ENCODE measurements at places on chromosomes 3 and 15.

DNA sequence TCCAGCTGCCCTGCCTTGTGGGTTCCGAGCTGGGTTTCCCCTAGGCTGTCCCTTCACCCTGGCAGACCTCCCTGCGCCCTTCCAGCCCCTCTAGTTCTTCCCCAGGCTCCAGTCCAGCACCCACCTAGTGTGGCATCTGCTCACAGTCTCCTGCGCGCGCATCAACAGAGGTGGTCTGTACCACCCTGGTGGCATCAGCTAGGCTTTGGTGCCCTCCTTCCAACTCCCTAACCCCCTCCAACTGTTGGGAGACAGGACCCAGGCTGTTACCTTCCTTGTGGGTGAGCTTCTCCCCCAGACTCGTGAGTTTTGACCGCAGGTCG is 8.0 kb downstream of the CALML4 start:
- DNase-seq: no peak

- DNase-seq: no peak
These were observed 270.5 kb downstream of the MBNL1 start for GRCh38 chr3:152539191-152539764.

- DNase-seq: no peak
These were observed 10.2 kb downstream of the ALDH1L1 start for GRCh38 chr3:126170073-126170777.

GRCh38 chr3:187725653-187726370 is 19.5 kb downstream of the BCL6 start:
- DNase-seq: no peak

GRCh38 chr3:155248531-155249187 is 44.8 kb downstream of the STRIT1 start:
- DNase-seq: no peak

DNA sequence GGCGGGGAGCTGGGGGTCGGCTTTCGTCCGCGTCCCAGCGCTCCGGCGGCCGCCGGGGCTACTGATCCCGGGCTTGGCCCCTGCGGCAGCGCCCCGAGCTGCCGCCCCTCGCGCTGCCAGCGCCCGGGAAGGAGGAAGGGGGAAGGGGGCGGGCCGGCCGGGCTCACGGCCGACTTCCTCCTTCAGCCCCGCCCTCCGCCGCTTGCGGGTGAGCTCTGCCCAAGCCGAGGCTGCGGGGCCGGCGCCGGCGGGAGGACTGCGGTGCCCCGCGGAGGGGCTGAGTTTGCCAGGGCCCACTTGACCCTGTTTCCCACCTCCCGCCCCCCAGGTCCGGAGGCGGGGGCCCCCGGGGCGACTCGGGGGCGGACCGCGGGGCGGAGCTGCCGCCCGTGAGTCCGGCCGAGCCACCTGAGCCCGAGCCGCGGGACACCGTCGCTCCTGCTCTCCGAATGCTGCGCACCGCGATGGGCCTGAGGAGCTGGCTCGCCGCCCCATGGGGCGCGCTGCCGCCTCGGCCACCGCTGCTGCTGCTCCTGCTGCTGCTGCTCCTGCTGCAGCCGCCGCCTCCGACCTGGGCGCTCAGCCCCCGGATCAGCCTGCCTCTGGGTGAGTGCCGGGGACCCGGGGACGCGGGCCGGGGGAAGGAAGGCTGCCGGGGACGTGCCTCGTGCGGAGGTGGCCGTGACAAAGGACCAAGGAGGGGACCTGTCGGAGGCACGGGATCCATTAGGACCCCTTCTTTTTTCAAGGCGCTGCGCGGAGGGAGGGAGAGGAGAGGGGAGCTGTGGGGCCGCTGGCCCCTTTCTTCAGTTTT is at the start of gene SEMA4B:
Gene SEMA4B, plus strand, starts transcription at position 201 of the 814 bp plus-strand sequence. Its CDS starts 249 bp downstream, at position 450.
- DNase-seq: no peak

- no peak for DNase-seq
These were observed 74.8 kb upstream of the CACNA2D3 start for GRCh38 chr3:54047568-54047967.

DNA sequence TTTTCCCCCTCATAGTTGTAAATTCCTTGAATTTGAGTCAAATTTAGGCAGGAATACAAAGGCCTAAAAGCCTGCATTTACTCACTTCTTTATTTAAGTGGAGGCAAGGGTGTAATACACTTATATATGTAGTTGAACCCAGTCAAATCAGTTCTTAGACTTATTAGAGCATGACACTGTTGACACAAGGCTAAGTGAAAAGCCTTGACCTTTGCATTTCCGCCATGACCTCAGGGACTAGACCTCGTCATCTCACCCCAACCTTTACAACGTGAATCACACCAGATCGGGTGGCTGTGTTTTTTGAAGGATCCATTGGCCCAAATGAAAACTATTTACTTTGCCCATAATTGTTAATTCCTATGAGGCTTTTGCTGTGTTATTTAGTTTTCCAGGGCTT is 774.4 kb downstream of the ROBO1 start:
- DNase-seq: no peak

DNA sequence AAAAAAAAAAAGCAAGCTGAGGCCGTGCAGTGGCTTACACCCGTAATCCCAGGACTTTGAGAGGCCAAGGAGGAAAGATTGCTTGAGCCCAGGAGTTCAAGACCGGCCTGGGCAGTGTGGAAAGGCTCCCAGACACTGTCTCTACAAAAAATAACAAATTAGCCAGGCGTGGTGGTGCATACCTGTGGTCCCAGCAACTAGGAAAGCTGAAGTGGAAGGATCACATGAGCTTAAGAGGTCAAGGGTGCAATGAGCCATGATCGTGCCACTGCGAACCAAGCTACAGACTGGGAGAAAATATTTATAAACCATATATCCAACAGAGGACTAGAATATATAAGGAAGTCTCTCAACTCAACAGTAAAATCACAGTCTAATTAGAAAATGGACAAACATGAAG is 10.0 kb downstream of the KLHDC8B start:
- DNase-seq: no peak

- DNase-seq: no peak
These were observed 45.2 kb upstream of the DPPA4 start for GRCh38 chr3:109382588-109382987.

- no peak for DNase-seq
These were observed 437.8 kb downstream of the RBMS3 start for GRCh38 chr3:29718661-29719065.

GRCh38 chr3:52364322-52365035 is 48.4 kb downstream of the DNAH1 start:
- no peak for DNase-seq

GRCh38 chr15:61474796-61475195 is 245.7 kb upstream of the RORA start:
- DNase-seq: no peak

DNA sequence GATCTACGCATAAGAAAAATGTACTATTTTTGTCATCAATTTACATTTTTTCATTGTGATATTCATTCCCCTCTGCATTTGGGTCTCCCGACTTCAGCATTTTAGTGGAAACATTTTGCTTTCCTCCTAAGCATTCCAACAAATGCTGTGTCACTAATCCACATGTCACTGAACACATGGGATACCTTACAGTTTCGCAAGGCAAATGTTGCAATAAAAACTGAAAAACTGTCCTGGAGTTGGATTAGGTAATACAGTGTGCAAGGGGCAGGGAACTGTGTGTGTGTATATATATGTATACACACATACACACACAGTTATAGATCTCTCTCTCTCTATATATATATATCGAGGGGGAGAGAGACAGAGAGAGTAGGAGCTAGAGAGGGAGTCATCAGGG is 632.2 kb downstream of the MAGI1 start:
- no peak for DNase-seq

DNA sequence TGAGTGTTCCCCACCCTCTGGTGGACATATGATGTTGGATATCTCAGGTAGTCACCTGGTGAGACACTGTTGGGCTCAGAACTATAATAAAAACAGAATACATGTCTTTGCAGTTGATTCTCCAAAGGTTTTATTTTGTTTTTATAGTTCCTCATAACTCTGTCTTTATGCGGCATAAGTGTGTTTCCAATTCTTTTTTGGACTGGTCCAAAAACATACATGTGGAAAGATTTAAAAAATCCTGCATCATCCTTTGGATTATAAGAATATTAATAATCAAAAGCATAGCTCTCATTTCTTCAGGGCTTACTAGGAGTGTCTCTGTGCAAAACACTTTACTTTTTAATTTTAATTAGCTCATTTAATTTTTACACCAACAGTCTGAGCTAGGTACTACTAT is 71.0 kb upstream of the ANKRD34C start:
- DNase-seq: no peak

DNA sequence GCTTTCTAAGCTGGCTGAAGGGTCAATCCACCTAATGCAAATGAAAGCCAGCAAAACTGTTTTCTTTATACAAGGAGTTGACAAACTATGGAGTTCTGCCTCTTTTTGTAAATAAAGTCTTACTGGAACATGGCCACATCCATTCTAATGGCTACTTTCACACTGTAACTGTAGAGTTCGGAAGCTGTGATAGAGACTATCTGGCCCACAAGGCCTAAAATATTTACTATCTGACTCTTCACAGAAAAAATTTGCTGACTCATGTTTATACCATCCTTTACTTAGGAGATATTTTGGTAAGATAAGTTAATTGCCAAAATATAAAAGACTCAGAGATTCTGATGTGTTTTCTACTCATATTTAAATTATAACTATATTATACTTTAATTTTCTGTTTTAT is 93.7 kb upstream of the GK5 start:
- no peak for DNase-seq

DNA sequence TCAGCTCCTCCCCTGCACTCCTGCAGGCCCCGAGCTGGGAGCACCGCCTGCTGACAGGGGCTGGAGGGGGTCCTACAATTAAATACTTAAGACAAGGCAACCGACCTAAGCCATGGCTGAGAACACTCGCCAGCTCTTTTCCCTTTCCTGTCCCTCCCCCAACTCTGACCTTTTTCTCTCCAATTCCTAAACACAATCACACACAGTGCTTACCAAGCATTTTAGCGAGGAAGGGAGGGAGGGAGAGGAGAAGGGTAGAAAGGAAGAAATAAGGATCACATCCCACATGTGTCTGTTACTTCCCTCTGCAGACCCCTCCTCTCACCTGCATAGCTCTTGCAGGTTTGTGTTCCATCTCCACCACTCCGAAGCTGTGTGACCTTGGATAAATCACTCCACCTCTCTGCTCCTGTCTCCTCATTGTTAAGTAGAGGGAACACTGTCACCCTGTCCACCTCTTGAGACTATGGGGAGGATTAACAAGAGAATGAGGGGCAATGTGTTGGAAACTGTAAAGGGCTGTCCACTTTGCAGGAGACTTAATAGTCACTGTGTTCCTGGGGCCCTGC is 63.6 kb downstream of the CYP11A1 start:
- DNase-seq: no peak

DNA sequence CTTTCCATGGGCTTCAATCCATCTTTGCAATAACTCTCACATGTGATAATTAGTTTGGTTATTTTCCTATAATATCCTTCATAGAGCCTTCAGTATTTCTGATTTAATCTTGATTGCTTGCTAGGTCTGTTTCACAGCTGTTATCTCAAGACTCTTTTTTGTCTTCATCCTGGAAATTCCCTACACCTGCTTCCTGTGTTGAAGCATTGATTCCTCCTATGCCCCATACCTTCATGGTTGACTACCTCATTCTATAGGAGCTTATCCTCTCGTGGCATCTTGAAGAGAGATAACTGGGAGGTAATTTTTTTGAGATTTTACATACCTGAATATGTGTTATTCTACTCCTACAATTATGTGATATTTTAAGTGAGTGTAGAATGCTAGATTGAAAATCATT is 26.7 kb downstream of the PIK3CA start:
- DNase-seq: no peak

GRCh38 chr3:105868431-105868741 is 426 bp downstream of the CBLB start:
- no peak for DNase-seq

- no peak for DNase-seq
These were observed 1.3 kb downstream of the XIRP1 start for GRCh38 chr3:39191111-39191510.

GRCh38 chr3:144053121-144053520 is 81.5 kb downstream of the DIPK2A start:
- DNase-seq: no peak

DNA sequence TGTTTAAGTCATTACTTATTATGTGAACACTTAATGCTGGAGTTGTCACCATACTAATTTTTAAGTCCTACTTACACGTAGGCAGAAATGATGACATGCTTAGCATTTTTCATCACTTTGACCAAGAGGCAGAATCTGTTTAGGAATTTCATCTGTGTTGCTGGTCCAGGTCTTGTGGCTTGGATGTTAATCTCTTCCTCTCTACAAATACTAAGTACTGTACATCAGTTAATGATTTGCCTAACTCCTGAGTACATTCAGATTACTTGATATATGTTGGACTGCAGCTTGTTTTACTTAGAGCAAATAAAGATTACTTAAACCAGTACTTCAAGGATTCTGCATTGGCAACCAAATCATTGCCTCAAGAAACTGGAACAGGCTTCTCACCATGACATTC is 8.6 kb downstream of the SNRK start:
- no peak for DNase-seq

- DNase-seq: no peak
These were observed 80.3 kb downstream of the PEX5L start for GRCh38 chr3:179956416-179956830.

GRCh38 chr15:64476550-64476949 is 16.2 kb downstream of the ZNF609 start:
- DNase-seq: no peak

DNA sequence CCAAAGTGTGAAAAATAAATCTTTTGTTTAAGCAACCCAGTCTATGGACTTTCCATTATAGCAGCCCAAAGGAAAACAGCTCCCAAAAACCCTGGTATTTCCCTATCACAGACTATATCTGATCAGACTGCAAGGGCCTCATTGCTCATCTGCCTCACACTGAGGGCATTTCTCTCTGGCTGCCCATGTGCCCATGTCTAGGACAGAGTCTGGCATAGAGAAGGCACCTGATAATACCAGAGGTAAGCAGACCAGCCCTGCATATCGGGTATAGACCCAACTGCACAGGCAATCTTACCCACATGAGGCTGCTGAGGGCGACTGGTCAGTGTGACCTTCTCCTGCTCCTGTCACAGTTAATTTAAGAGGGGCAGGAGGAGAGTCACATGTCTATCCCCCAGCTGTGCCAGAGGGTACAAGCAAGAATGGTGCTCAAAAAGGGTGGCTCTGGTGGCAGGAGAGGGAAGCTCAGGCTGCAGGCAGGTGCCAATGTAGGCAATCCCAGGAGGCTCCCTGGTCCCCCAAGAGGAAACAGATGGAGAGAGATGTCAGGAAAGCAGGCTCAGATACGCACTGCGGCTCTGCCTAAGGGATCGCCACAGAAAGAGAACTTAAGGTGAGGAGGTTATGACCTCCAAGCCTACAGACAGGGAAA is 3.1 kb downstream of the CSRNP1 start:
- no peak for DNase-seq

DNA sequence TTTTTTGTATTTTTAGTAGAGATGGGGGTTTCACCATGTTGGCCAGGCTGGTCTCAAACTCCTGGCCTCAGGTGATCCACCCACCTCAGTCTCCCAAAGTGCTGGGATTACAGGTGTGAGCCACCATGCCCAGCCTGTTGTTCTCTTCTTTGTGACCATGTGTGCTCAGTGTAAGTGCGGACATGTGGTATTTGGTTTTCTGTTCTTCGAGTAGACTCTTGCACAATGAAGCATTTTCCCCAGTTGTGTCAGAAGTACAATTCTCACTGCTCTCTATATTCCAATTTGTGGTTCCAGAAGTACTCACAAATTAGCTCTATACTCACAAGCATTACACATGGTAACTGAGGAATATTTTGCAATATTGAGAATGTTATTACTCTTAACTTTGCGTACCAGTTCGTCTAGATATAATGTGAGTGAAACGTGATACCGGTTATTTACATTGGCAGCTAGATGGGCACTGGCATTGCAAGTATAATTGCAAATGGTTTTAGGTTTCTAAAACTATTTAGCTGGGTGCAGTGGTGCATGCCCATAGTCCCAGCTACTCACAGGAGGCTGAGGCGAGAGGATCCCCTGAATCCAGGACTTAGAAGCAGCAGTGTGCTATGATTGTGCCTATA is 34.2 kb upstream of the MTMR14 start:
- no peak for DNase-seq

Data from iPS DF 6.9 (cell line).